ENCODE measurements at places on chromosomes 2 and 18.
A peak's percentile ranks its signal among the peaks of the same experiment; 100 is the strongest.

GRCh38 chr2:217096474-217097225, 236.8 kb upstream of the TNP1 start:
- no peak for DNase-seq

DNA sequence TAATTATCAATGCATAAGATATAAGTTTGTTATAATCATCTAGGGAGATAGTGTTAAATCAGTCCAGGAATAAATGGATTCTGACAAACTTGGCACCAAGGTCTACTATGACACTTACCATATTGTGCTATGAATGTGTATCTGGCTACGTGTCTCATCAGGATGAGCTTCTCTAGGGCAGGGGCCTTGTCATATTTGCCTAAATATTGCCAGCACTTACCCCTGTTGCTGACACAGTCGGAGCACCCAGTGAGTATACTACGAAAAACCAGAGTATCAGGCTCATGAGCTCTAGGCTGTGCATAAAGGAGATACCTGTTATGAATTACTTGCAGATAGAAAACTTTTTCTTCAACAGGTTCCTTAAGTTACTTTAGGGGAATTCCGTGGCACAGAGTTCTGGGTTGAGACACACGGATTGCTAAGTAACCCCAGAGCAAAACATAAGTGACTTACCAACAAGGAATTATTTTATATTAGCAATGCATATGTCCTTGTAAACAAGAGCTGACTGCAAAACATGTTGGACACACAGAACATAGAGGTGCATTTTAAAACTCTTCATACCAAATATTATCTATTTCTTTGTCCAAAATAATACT, 7.7 kb upstream of the TTC39C start:
- DNase-seq, result no peak

DNA sequence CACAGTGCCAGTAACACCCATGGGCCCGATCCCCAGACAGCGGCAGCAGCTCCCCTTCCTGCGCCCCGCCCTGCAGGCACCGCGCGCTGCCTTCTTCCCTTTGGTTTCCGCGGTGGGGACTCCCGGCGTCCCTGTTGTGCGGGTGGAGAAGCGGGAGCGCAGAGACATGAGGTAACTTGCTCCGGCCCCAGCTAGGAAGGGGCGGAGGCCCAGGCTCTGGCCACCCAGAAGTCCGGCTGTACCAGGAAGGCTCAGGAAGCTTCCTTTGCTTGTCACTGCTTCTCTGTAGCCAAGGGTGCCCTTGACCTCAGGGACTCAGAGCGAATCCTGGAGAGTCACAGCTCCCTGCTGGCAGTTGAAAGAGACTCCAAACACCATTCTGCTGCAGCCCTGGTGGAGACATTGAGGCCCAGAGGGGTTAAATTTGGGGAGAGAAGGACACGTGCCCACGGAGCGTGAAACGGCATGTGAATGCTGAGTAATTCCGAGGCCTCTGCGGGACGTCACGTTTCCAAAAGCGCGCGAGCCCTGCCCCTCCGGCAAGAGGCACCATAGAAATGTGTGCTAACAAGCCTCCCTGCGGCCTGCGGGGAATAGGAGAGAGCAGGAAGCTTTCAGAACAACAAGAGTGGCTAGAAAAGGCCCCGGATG, 6.7 kb upstream of the ADCY3 start:
- DNase-seq, result peak; percentile 35

DNA sequence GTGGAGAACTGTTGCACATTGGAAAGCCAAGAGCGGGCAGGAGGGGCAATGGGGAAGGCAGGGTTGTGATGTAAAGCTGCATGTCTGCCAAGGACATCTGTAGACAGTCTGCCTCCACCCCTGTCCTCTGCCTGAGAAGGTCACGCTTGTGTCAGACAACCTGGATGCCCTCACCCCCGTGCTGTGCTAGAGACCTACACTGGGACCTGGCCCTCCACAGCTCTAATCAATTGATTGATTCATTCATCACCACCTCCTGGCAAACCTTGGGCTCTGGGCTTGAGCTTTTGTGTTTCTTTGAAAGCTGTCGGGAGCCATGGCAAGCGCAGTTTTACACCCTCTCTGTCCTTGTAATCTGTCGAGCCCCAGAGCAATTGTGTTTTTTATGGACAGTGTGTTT, 41.1 kb downstream of the MARCO start:
- DNase-seq, result no peak

GRCh38 chr2:234722176-234722575, 225.3 kb upstream of the ARL4C start:
- no peak for DNase-seq

DNA sequence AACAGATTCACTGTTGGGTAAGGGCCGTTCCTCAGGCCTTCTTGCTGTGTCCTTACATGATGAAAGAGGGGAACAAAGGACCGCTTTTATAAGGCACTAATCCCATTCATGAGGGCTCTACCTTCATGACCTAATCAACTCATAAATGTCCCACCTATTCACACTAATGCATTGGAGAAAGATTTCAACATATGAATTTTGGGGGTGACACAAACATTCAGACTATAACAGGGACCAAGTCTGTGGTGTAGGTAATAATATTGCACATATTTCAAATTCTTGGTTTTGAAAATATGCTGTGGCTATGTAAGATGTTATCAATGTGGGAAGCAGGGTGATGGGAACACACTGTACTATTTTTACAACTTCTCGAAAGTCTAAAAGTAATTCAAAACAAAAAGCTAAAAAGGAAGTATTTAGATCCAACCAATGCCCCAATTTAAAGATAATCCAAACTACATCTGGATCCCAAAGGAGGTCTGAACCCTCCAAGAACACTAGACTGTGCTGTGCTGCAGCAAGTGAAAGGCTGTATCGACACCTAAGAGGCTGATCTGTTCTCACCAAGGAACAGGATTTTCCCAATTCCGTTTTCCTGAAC, 82.4 kb upstream of the TGIF1 start:
- DNase-seq, result peak; percentile 59

- no peak for DNase-seq
Measured at GRCh38 chr2:128403814-128404708, 85.4 kb upstream of the HS6ST1 start.
